ENCODE measurements at places on chromosomes 5 and 9.

GRCh38 chr9:99860266-99860665 lies 38.6 kb downstream of the NR4A3 start:
- DNase-seq, result no peak

GRCh38 chr9:127611603-127611898 lies 526 bp upstream of the STXBP1 start:
- no peak for DNase-seq

DNA sequence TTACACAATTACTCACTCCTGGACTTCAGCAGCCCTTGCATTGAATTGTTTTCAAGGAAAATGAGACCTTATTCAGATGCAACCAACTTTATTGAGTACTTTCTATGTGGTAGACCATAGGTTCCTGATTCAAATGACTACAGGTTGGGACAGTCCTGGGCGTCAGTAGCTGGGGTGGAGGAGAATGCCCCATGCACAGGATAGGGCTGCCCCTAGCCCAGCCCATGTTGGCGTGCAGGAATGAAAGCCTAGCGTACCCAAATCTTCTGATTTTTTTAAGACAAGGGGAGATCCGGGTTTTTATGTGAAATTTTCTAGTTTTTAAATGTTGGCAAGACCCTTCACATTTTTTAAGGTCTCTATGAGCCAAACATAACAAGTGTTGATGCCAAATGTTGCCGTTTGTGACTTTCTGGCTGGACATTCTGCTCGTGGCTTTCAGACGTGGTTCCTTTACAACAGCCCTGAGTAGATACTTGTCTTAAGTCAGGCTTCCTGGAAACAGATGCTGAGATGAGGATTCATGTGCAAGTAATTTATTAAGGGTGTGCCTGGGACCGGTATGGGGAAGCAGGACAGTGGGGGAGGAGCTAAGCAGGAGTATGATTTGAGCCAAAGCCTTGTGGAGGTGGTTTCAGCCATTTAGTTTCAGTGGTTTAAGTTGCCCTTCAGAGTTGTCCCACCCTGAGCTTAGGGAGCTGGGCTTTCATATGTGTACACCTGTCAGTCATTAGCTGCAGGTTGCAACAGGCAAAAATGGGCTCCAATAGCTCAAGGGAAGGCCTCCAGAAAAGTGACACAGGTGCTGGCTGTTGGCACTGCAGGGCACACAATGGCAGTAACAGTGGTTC lies 154.1 kb downstream of the NTRK2 start:
- DNase-seq, result no peak

GRCh38 chr9:126334721-126335621 lies 8.3 kb downstream of the MVB12B start:
- no peak for DNase-seq

GRCh38 chr5:13027874-13028273 lies 916.6 kb downstream of the DNAH5 start:
- no peak for DNase-seq

- no peak for DNase-seq
Measured at GRCh38 chr9:125650271-125650737, 56.7 kb downstream of the MAPKAP1 start.

DNA sequence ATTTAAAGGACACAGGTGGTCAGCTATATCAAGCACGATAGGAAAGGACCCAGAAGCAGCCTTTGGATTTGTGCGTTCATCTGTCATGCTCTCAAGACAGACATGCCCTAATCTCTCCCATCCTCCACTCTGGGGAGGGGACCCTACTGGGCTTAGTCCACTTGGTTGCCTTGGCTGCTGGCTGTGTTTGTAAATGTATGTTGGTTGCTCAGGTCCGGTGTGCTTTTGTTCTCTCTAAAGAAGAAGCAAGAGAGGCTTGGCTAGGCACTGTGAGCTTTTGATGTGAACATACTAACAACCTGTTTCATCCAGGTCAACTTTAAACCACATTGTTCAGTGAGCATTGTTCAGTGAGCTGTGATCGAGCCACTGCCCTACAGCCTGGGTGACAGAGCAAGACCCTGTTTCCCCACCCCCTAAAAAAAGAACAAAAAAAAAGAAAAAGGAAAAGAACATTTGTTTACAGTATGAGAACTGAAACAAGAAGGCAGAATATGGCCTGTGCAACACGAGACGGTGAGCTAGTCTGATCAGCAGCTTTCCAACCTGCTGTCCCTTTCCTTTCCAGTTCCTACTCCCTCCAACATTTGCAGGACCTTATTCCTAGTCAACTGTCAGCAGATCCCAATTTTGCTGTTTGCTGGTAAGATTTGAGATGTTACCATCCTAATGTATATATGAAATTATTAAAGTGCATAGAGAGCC lies 228.3 kb downstream of the ARHGAP26 start:
- no peak for DNase-seq

GRCh38 chr9:8633784-8634183 lies 834.2 kb upstream of the DMAC1 start:
- DNase-seq, result no peak

GRCh38 chr9:8447601-8448000 lies 648.0 kb upstream of the DMAC1 start:
- DNase-seq, result no peak

GRCh38 chr5:158170060-158170459 lies 311.1 kb upstream of the CLINT1 start:
- DNase-seq, result no peak

DNA sequence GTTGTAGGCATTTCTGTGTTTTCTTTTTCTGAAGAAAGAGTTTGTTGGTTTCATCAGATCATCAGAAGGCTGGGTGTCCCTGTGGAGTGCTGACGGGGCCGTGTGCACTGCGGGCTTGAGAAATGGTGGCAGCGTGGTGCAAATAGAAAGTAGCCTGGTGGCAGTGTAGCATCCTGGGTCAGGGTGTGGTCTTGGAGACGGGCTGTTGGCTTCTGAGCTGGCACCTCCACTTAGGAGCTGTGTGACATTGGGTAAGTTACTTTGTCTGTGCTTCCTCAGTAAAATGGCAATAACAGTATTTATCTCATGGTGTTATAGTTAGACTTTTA lies 10.0 kb upstream of the NDST1 start:
- no peak for DNase-seq

DNA sequence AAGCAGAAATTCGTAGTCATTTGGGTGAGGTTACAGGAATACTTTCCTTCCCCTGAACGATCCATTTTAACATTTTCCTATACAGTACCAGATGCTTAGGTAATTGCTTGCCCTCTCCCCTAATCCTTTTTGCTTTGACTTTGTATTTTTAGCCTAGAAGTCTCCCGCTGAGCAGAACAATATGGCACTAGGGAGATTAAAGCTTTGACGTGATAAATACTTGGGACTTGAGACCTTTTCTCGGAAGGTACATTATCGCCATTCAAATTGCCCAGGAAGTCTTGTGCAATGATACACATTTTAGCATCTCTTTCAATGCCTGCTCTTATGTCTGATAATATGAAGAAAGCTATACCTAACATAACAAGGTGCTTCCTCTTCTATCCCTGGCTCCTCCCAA lies 22.9 kb upstream of the SPATA31C2 start:
- no peak for DNase-seq

DNA sequence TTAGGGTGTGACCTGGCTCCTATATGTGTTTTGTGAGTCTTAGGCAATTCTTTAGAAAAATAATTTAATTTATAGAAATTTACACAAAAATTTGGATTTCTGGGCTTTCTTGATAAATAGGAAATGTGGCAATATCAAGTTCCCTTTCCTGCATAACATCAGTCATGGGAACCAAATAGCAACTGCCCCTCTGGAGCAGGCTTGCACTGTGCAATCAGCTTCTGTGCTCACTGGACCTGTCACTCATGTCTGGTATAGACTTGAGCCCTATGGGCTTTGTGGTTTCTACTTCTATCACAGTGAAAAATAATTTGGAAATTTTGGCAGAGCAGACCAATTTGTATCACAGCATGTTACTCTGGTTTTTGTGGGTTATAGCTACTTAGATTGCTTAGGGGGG lies 131.7 kb downstream of the ADGRV1 start:
- DNase-seq, result no peak

DNA sequence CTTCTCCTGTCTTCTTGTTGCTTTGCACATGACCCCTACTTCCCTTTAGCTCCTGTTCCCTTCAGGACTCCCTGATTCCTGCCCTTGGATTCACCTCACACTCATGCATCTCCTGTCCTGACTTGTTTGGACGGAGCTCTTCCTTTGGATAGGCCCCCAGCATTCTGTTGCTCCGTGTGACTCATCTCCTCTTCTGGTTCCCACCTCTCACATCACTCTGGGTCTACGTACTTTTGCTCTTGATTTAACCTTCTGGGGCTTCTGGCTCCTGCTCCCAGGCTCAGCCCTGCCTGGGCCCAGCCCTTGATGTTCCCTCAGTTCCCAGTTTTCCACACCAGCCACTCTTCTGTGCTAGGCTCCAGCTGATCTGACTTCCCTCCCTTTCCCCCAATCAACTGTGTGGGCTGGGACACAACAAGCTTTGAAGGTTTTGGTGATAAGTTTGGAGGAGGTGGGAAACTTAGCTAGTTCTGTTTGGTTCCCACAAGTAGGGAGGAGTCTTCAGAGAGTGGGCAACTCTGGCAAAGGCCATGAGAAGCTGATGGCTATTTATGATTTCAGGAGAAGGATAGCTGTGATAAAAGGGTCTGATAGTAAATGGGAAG lies 331.5 kb downstream of the ARHGEF28 start:
- DNase-seq, result no peak

DNA sequence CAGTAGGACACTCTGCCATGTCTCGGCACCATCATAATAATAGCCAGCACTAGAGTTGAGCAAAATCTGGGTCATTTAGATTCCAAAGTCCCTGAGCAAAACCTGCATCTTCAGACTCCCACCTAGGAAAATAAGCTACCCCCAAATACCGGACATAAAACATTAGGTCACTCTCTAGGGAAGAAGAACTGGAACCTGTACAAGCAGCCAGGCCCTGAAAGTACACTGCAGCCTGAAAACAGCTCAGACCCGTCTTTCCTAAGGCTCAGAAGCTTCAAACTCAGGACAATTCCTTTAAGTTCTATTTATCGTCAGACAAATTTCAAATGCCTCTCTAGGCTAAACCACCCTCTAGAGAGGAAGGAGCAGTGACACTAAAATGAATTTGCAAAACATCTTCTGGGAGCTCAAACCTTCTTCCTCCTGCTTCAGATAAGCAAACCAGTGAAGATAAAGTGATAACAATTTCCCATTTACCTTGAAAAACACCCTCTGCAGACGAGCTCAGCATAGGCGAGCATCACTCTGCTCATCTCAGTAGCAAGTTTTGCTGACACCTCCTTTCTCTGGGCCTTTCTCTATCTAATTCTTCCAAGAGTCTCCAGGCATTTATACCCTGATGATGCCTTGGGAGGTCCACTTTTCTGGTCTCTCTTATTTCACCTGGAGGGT lies 34.0 kb downstream of the ADAM19 start:
- no peak for DNase-seq

DNA sequence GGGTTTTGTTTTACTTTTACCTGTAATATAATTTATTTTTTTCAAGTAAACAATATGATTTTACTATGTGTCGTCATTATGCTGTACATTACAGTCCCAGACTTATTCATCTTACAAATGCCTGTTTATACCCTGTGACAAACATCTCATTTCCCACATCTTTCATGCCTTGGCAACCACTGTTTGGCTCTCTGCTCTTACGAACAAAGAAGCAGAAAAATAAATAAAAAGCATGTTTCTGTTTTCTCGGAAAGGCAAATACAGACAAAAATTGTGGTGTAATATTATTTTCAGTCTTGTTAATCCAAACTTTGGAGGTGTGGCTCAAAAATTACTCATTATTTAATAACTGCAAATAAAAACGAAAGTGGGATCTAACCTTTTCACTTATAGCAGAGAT lies 393.0 kb downstream of the CDH12 start:
- DNase-seq, result no peak

DNA sequence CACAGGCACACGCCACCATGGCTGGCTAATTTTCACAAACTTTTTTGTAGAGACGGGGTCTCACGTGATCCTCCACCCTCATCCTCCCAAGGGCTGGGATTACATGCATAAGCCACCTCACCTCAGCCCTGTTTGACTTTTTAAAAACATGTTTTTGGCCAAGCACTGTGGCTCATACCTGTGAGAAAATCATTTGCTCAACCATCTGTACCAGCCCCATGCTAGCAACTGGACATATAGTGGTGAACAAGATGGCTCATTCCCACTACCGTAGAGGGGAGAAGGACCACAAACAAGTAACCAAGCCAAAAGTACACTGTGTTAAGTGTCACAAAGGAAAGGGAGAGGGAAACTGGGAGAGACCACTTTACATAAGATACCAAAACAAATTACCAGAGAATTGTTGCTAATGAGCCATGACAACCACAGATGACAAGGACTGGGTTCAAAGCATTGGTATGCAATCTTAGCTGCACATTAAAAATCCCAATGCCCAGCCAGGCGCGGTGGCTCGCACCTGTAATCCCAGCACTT lies 19.2 kb downstream of the PPP2CA start:
- DNase-seq, result no peak

DNA sequence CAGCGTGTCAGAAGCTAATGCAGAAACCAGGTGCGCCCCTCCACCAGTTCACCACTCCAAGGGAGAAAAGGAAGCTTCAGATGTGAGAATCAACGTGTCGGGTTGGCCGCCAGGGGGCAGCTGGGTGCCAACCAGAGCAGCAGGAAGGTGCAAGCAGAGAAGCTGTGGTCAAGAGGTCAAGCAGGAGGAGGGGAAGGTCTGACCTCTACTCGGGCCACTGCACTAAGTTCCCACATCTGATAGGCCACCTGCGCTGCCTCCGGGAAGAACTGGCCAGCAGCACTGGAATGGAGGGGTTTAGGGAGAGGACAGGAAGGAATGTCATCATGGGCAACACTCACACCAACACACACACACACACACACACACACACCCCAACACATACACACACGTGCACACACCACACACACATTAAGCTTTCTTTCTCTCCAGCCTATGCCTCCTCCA lies 31.4 kb downstream of the ANXA6 start:
- peak; percentile 74 for DNase-seq

GRCh38 chr5:89011778-89012711 lies 129.1 kb upstream of the MEF2C start:
- DNase-seq, result no peak

- DNase-seq, result no peak
Measured at GRCh38 chr9:8883321-8883720, 1083.7 kb upstream of the DMAC1 start.

DNA sequence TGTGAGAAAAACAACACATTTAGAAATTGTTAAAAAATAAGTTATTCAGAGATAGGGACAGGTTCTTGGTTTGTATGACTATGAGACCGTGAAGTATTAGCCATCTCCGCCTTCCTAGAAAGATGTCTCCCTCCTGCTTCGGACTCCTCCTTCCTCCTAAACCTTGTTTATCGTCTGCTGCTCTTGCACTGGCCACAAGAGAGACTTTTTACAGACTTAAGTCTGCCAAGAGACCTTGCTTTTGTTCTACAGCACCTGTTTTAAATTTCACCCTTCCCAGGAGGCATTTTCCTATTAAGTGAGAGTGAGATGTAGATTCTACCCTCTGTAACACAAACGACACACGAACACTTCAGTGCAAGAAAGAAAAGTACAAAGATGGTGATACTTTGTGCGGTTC lies 274.6 kb downstream of the ARHGEF28 start:
- no peak for DNase-seq
